ENCODE measurements at places on chromosomes 3 and 15.
A peak's percentile ranks its signal among the peaks of the same experiment; 100 is the strongest.

DNA sequence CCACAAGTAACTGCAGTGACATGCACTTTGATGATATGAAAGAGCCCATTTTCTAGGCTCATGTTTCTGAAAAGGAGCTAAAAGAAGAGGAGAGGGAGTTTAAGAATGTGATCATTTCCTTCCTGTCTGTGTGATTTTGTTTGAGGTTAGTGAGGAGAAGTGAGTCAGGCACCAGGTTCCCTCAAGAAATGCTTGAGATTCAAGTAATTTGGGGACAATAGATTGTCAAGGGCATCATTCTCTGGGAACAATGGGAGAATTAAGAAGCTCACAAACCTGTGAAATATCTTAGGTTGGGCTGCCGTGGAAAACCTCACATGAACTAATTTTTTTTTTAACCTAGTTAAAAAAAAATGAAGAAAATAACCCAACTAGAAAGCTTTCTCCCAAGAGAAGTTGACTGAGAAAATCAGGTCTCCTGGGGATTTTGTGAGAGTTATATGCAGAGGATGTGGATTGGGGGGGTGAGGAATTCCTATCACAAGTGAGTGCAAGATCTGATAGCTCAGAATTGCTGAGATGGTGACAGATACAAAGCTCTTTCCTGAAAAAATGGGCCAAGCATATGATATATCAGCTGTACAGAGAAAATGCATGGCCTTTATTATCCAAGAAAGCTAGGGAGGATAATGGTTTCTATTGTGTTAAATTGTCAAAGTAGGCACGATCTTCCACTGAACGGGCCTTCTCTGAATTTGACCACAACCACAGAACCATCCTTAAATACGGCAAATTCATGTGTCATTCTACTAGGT is 203.3 kb downstream of the FEZF2 start:
- no peak for DNase-seq

DNA sequence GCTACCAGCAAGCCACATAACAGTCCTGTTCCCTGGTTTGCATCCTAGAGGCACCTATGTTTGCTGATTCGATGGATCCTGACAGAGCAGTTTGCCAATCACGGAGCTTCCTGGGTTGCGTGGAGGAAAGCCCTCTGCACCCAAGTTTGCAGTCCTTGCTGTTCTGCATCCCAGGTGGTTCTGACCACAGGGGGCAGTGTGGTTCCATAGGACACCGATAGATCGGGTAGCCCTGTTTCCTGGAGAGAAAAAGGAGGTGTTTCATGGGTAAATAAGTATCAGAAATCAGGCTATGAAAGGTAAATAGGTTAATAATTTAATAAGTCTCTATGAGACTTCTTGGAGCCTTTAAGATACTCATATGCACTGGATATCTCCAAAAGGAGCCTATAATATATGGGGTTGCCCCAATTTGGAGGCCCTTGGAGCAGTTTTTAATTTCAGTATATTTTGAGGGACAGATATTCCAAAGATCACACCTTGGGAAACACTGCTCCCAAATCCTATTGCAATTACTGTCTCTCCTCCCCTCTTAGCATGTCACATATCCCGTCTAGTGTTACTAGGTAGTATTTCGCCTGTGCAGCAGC is 194.6 kb upstream of the TPM1 start:
- DNase-seq: peak; percentile 65

DNA sequence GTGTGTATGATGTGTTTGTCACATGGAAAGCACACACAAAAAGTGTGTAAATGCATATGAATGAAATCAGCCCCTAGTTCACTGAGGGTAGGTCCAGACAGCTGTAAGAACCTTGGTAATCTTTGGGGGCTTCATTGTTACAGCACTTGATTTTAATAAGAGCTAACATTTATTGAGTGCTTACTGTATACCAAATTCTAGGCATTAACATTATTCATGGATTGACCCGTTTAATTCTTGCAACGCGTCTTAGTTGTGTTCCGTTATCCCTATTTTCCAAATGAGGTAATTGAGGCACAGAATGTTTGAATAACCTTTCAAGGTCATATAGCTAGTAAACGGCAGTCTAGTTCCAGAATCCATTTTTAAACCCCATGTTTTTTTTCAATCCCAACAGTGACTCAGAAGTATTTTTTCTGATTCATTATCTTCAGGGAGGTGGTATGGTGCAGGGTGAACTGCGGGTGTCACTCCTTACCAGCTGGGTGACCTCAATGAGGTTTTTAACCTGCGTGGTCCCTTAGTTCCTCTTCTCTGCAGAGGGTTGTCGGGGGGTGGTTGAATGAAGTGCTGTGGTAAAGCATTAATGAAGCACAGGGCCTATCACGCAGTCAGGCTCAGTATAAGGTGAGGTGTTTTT is 14.2 kb downstream of the RAB8B start:
- DNase-seq: peak; percentile 66

GRCh38 chr3:60147249-60147950 is 1097.6 kb upstream of the CFAP20DC start:
- DNase-seq: peak; percentile 6

DNA sequence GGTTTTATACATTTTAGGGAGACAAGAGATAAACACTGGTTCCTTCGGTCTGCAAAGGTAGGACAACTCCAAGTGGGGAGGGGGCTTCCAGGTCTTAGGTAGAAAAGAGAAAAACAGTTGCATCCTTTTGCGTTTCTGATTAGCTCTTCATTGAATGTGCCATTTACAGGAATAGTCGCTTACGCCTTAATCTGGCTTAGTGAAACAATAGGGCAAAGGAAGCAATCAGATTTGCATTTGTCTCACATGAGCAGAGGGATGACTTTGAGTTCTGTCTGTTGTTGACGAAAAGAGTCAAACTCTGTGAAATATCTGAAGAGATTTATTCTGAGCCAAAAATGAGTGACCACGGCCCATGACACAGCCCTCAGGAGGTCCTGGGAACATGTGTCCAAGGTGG is 166.0 kb upstream of the ATP10A start:
- DNase-seq: no peak

GRCh38 chr3:197238842-197239241 is 59.6 kb downstream of the DLG1 start:
- DNase-seq: no peak

DNA sequence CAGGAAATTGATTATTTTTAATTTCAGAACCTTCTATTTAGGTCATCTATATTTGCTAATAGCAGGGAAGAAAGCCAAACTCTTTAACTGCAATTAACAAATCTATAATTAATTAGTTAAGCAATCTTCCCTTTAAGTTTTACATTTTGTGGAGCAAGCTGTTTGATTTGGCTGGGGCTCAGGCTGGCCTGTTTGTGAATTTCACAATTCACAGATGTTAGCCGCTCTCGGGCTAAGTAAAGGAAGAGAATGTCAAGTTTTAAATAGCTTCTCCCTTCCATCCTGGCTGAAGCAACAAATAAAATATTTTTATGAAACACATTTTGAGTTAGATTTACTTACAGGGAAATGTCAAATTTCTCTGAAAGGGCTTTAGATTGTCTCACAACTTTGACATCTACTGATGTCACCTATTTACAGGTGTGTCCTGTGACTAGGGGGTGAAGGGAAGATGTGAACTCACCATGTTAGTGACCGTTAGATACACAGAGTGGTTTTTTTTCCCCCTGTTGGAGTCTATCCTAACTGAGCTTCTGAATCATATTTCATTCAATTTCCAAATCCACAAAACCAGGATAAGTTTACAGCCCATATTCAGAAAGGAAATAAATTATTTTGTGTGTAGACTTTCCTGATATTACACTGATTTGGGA is 1.3 kb upstream of the TP63 start:
- no peak for DNase-seq

DNA sequence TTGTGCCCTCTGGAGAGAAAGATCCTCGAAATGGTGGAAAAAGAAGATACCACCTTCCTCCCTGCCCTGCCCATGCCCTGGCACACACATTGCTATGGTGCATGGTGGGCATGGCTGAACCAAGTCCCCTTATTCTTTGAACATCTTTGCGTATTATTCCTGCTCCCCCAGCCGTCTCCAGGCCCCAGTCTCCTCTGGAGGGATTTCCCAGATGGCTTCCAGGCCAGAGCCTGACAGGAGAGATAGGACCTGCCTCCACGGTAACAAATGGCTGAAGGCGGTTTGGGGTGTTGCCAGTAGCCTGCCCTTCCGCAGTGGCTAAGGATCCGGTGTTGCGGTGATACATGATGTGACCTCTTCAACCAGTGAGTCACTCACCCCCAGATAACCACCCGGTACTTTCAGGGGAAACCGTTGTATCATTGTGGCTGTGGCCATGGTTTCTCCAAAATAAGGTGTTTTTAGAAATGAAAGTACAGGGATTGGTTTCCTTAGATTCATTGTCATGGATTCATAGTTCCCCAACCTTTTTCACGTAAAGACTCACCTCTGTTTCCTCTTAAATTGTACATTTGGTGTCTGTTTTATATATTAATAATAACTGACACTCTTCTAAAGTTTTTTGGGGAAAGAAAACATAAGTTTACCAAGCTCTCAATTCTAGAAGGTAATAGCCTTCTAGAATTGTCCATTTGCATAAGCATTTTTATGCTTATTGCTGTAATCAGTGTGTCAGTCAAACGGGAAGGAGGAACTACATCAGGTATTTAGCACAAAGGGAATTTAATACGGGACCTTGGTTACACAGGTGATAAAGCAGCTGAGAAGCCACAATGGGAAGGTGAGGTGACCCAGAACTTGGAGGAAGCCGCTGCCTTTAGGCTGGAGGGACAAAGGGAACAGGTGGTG is 25.9 kb downstream of the SMAD3 start:
- DNase-seq: peak; percentile 94

DNA sequence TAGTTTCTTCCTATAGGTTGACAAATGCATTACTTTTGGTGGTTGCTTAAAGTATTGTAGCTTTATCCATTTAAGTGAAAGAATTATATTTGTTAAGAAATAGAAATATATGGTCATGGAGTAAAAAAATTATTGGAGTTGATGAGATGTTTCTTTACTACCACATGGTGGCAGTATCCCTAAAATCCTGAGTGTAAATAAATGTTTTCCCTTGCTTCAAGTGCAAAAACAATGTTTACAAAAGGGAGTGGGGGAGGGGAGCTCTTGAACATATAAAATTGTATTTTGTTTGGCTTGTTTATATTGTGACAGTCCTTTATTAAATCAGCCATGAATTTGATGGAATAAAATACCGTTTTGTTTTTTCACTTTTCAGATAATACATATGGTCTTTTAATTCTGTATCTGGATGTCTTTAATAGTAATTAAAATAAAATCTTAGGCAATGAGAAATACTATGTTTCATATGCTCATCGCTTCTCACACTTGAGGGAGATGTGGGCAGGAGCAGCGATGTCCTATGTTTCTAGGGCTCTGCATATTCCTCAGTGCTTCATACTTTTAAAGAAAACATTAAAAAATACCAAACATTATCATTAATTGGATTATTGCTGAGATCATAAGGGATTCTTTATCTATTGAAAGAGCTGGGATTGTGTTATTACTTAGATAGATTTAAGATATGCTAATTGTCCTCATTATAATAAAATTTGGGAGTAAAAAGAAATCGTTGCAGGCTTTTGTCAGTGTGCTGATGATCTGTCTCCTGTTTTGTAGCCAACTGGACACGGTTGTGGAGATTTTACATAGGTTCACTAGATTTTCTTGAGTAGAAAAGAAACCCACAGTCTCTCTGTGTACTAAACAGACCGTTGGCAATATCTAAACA is 349.7 kb downstream of the TUSC7 start:
- DNase-seq: no peak

- no peak for DNase-seq
Measured at GRCh38 chr15:25695875-25696760, 167.0 kb downstream of the ATP10A start.

DNA sequence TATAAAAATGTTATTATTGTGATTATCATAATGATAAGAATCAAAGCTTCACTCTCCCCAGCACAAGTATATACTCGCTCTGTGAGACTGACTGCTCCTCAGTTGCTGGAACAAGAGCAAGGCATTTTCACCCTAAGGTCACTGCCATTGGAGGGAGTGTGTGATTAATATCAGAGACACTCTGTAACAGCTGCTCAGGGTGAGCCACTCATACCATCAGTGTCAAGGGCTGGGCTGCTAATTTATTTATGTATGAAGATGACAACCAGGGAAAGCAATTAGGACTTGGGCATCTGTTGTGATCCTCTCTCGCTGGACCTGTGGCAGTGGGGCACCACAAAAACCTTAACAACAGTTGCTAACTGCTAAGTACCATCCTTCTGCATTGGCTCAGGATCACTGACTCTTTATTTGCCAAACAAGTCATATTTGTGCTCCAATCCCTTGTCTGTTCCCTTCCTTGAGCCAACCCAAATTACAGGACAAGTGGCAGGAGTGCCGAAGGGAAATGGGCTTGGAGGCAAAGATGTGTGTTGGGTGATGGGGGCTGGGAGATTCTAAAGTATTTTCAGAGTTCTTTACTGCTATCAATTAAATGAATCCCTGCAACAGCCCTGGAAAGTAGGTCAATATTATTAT is 297.5 kb upstream of the STT3B start:
- no peak for DNase-seq

DNA sequence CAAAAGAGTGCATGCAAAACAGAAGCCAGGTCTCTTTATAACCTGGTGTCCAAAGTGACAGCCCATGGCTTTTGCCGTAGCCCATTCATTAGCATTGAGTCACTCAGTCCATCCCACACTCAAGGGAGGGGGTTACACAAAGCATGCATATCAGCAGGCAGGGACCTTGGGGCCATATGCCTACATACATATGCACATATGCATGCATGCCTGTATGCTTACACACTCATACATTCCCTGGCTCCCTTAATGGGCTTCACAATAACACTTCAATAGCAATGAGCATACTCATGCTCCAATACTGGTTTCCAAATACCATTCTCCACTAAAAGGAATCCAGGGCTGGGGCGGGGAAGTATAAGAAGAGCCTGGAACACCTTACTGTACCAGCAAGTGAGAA is 22.0 kb downstream of the TRPM1 start:
- no peak for DNase-seq

GRCh38 chr3:194961149-194961548 is 275.5 kb downstream of the FAM43A start:
- no peak for DNase-seq

DNA sequence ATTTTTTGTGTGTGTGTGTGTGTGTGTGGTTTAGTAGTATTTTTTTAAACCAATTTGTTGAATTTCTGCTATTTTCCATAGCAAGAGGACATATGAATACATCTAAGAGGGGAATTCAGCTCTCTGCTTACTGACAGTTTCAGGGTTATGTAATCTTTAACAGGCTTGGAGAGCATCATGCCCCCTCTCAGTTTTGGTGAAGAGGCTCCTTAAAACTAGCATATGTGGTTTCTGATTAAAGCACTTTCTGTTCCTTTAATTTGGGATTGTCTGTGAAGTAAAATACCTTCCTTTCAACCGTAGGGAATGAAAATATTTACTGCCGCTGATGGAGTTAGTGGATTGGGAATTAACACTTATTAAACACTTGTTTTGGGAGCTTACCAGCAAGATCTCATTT is 19.4 kb upstream of the NFKBIZ start:
- DNase-seq: no peak

DNA sequence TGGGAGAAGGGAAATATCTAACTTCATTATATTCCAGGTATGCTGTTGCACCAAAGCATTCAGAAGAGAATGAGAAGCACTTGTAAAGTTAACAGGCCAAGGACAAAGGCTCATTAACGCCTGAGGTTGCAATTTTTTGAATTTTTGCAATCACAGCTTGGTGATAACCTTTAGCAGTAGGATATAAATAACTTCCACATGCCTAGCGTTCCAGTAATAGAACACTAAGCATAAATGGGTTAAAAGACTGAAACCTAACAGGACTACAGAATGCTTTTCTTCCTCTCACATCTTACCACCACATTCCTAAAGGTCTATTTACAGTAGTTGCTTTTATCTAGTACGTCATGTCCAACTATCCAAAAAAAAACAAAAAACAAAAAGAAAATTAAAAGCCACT is 57.4 kb upstream of the IMPG2 start:
- DNase-seq: no peak
